Bone marrow (tissue), 2 donors: ENCODE measurements at places on chromosomes 4 and X.

GRCh38 chr4:78481180-78481579 is 70.4 kb upstream of the ANXA3 start:
- DNase-seq: no peak

DNA sequence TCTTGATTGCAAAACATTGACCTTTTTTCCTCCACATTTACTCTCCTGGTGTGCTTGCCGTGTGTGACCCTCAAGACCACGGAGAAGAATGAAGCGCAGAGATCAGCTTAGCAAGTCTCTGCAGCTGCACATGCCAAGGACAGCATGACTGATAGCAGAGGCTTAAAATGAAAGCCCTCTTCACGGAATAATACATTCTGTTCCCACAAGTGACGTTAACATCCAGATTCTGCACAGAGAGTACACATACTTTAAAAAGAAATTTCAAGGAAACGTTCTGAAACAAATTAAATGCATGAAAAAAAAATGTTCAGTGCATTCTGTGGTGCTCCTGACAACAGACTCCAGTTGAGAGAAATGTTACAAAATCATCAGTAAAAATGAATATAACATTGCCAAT is 60.9 kb downstream of the SLC7A11 start:
- DNase-seq: no peak

GRCh38 chrX:132712350-132712749 is 223.5 kb upstream of the MBNL3 start:
- DNase-seq: no peak

- DNase-seq: no peak
These were observed 14.9 kb upstream of the CCNG2 start for GRCh38 chr4:77141964-77142645.

DNA sequence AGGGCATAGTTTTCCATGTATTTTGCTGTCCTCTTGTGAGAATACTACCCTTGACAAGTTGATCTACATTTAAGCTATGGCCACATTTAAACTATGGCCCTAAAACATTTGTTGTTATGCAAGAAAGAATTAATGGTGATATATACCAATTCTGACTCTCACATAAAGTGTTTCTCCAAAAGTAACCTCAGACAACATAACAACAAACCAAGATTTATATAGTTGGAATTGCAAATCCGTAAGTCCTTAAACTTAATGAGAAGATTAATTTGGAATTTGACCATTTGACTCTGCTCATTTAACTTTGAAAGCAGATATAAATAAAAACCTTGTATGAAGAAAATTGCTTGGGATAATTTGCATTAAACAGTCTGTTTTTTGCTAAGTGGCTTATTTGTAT is 38.9 kb downstream of the RUFY3 start:
- no peak for DNase-seq

GRCh38 chr4:108902769-108903168 is 139.9 kb upstream of the ETNPPL start:
- DNase-seq: no peak

DNA sequence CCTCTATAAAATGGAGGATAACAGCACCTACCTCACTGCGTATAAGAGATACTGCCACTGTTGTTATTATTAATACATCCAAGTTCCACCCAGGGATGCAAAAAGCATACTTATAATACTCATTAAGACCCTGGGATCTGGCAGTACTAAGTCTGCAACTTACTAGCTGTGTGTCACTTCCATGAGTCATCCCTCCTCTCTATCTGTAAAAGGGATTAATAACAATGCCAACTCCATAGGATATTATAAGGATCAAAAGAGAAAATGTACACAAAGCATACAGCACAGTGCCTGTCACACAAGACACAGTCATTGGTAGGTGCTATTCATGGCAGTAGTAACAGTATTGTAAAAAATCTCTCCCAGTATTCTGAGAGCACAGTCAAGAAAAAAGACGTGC is 216.7 kb downstream of the HS6ST2 start:
- no peak for DNase-seq

DNA sequence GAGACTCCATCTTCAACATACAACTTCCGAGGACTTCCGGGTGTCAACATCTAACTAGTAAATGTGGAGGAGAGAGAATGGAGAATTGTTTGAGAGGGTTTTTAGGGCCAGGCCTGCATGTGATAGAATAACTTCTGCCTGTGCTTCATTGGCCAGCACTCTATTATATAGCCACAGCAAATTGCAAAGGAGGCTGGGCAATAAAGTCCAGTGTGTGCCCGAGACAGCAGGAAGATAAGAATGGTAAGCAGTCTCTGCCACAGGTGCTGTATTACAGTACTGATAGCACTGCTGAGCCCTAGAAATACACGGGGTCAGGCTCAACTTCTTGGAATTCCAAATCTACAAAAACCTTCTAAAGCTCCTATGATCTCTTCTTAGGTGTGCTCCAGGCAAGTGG is 20.8 kb upstream of the LIMCH1 start:
- DNase-seq: no peak

GRCh38 chr4:188409851-188410250 is 270.6 kb downstream of the TRIML1 start:
- DNase-seq: no peak

DNA sequence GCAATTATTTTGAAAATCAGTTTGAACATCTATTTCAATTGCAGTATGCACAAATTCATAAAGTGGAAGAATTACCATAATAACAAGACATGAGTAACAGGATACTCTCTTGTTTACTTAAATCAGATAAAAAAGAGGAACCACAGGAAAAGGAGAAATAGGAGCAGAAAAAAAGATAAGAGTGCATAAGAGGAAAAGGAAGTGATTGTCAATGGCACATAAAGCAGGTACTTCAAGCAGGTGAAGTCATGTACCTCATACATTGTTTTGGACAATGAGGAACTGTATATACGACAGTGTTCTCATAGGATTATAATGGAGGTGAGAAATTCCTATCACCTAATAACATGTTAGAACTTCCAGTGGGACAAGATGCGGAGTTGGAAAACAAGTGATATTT is 334.5 kb upstream of the PCDH7 start:
- DNase-seq: no peak

DNA sequence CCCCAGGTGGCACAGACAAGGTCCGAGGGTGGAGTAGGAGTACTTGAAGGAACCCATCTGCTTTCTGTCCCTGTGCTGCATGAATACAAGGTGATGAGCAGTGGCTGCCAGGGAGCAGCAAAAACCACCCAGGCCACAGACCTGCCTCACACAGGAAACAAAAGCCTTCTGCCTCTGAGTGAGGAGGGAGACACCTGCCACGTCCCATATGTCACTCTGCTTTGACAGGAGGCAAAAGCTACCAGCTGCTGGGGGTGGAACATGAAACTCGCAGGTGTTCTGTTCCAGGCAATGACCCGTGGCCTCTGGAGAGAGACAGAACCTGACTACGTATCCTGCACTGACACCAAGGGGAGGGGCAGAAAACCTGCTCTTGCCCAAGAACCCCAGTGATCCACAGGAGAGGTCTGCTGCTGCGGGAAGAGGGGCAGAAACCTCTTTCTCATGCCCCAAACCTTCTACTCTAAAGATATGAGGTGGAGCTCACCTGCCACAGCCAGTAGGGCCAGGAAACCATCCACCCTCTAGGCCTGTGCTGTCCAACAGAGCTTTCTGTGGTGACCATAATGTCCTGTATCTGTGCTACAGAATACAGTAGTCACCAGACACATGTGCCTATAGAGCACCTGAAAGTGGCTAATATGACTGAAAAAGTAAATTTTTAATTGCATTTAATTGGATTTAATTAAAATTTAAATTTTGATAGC is 172.9 kb downstream of the PRDM5 start:
- no peak for DNase-seq

GRCh38 chr4:177052211-177052934 is 257.3 kb upstream of the NEIL3 start:
- DNase-seq: no peak

DNA sequence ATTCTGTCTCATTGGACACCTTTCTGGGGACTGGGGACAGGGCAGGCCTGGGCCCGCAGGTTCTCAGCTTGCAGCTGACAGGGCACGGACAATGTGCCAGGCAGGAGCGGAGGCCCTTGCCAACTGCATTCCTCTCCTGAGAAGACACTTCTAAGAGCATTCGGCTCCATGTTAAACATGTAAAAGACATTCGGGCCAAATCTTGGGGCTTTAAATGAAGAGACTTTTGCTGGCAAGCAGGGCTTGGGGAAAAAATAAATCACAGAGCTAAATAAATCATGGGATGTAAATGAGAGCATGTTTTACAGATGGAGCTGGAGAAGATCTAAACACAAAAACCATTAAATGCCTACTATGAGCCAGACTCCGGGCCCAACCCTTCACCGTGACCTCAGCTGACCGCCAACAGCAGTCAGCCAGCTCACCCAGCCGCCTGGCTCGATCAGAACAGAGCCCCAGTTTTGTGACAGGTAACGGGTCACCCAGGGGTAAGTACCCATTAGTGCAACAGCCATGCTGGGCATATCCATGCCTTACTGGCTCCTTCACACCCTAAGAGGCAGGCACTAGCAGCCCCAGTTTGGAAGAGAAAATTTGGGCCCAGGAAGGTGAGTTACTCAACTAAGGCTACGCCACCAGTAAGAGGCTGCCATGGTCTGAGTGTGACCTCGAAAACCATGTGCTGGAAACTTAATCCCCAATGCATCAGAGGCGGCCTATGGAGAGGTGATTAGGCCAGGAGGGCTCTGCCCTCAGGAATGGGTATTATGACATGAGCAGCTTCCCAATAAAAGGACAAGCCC is 14.7 kb downstream of the WDR1 start:
- DNase-seq: no peak

DNA sequence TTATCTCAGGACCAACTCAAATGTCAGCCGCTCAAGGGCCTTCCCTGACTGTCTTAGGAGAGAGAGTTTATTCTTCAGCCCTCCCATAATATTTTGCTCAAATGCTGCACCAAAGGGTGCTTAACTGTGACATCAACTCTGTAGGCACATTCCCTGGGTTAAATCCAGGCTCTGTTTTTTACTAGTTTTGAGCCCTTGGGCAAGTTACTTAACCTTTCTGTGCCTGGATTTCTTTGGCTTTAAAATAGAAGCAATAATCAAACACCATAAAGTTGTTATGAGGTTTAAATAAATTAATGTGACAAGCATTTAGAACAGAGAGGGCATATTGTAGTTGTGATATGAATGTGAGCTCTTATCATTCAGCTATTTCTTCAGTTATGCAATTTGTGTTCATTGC is 54.2 kb upstream of the LIMCH1 start:
- DNase-seq: no peak

- no peak for DNase-seq
These were observed 41.9 kb upstream of the APLN start for GRCh38 chrX:129696463-129697155.

DNA sequence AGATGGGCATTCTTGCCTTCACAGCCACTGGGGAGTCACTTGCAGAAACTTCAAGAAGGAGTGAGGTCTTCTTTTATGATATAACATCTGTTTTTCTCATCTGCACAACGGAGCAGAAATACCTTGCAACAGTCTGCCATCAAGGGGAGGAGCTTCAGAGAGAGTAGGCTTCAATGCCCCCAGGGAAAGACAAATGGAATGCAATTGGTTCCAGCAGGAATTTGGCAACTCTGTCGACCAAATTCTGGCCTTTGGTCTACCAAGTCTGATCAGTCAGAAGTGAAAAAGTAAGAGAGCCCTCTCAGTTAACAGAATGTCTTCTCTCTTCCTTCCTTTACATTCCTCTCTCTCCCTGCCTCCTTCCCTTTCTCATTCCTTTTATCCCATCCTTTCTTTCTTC is 229.3 kb downstream of the IDS start:
- no peak for DNase-seq

DNA sequence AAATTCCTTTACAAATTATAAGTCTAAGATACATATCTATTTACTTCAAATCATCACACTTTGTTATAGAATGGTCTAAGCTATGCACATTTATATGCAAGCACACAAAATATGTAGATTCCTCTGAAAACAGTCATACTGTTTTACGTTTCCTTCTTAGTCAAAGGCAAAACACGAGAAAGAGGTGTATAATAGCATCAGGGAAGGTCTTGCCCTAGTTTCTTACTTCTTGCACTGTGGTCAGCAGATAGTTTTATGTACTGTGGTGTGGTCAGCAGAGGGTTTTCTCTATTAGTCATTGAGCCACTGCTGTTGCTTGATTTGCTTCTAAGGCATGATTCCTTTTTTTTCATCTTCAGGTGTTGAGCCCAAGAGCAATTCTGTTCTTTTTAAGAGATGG is 117.7 kb downstream of the ADAM29 start:
- DNase-seq: no peak

- no peak for DNase-seq
These were observed 159.0 kb downstream of the PACRGL start for GRCh38 chr4:20859097-20859781.

GRCh38 chr4:141417387-141417786 is 196.7 kb downstream of the ZNF330 start:
- DNase-seq: no peak

DNA sequence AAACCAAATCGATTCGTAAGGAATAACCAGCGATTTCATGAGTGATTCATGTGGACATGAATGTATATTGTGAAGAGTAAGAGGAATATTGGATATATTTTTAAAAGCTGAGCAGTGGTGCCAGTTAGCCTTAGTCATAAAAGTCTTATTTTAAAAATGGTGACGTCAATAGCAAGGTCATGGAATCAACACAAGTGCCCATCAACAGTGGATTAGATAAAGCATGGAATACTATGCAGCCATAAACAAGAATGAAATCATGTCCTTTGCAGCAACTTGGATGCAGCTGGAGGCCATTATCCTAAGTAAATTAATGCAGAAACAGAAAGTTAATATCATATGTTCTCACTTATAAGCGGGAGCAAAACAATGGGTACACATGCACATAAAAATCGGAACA is 89.0 kb upstream of the STOX2 start:
- DNase-seq: no peak

GRCh38 chr4:99207069-99207743 is 11.8 kb downstream of the ADH6 start:
- DNase-seq: no peak

- DNase-seq: no peak
These were observed 13.9 kb downstream of the NIPAL1 start for GRCh38 chr4:48030470-48030869.

DNA sequence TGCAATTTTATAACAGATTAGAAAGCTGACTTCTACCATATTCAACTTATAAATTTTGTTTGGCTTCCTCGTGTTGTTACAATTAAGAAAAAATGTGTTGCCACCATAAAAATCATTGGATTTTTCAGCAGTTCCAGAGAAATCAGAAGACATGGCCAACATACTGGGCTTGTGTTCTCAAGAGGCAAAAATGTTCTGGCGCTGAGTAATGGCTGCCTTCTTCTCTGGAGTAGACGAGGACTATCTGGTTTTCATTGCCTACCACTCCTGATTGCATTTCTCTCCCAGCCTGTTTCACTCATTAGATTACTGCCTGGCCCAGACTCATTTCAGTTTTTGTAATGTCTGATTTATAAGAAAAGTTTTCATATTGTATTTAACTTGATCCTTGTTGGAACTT is 122.3 kb downstream of the ARHGAP10 start:
- DNase-seq: no peak

- DNase-seq: no peak
These were observed 222.5 kb upstream of the FAT1 start for GRCh38 chr4:186946136-186946535.
